ENCODE measurements at places on chromosomes 3 and 15.
A peak's percentile ranks its signal among the peaks of the same experiment; 100 is the strongest.

DNA sequence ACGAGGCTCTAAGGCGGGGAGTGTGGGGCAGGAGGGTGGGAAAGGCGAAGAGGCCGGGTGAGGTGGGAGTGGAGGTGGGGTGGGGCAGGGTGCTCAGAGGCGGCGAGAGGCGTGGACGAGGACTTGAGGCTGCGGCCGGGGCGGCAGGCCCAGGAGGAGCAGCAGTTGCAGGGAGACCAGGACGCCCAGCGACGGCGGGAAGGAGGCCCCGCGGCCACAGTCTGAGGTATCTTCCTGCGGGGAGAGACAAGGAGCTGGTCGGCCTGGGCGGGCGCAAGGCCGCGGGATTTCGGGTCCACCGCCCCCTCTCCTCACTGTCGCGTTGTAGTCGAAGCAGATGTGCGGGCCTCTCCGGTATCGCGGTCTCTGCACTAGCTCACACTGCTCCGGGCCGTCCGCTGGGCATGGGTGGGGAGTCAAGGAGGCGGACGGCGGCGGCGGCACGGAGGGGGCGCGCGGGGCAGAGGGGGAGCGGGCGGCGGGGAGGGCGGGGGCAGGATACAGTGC, 5.3 kb upstream of the TMEM115 start:
- DNase-seq, result no peak

- DNase-seq, result no peak
Observed at GRCh38 chr15:74262625-74263024, 26.5 kb downstream of the CCDC33 start.

- DNase-seq, result no peak
Observed at GRCh38 chr3:188465311-188465710, 311.4 kb downstream of the LPP start.

DNA sequence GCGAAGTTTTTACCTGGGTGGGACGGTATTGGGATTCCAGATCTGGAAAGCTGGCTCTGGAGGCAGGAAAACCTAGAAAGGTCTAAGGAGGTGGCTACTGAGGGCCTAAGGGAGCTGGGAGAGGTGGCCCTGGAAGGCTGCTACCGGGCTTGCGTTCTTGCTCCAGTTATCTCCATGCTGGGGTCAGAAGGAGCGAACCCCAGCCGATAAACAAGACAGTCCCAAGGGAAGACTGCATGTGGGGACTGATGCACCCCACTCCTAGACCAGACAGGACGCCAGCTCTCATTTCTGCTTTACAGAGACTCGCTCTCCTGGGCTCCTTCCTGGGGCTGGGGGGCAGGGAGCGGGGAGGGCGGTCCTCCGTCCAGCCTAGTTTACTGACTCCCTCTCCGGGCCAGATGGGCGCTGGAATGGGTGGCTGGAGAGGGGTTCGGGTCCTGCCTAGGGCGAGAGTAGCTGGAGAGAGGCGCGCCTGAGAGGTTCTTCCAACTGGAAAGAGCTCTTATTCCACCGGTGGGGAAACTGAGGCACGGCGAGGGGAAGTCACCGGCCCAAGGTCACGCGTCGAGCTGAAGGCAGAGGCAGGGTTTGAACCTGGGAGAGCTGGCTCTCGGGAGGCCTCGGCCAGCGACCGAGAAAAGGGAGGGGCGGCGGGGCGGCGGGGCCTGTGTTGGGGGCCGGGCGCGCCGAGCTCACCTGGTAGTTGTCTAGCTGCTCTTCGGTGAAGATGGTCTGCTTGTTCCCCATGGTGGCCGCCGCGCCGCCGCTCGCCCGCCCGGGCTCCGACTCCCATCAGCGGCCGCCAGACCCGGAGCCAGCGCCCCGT, 565 bp downstream of the CIB2 start:
- no peak for DNase-seq

- no peak for DNase-seq
Observed at GRCh38 chr15:88608607-88609181, 12.4 kb upstream of the AEN start.

DNA sequence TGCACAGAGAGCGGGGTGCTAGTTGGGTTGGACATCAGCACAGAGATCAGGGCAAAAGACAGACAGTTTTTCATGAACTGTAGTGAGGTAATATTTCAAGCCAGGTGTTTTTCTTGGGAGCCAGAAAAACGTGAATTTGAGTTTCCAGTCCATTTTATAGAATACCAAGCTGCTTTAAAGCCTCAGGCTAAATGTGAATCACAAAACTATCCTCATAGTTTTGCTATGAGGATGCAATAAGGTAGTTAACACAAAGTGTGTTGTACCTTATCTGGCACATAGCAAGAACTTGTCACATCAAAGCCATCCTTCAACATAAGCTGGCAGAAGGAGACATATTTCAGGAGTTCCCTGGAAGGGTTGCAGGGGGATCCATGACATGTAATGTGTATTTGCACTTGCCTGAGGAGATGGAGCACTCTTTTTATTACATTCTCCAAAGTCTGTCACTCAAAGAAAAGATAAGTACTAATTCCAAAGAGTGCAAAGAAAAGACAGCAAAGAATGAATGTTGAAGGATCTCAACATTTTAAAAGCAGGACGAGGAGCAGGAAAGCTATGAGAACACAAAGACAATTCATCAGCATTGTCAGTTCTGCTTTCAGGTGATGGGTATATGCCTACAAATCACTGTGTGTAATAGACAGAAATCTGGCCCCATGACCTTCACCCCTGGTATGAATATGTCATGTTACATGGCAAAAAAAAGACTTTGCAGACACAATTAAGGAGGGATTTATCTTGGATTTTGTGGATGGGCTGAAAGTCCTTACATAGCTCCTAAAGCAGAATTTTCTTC, 1046.4 kb downstream of the NTRK3 start:
- no peak for DNase-seq

DNA sequence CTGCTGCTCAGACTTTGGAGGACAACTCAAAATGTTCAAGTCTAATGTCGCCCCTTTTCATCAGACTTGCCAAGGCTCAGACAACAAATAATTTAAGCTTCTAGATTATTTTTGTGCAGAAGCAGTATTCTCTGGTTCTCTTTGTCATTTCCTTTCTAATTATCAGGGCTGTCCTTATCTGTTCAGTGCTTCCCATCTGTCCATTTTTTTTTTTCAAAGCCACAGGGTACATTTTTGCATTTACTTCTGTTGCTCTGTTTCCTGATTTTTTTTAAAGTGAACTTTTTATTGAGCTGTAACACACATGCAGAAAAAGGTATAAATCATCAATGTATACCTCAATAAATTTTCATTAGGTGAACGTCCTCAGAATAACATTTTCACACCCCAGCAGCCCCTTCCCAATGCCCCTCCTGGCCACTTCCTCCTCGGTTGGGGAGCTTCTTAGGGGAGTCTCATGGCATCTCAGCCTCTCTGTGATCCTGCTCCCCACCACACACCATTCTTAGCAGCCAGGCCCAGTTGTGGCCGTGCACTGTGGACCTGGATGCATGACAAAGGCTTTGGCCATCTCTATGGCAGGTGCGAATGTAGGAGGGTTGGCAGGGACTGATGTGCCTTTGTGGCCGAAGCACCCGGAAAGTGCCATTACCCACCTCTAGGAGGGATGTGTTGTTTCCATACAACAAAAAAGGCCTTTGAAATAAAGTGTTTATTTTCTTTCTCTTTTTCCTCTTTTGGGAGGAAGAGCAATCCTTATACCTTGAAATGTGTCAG, 303.5 kb upstream of the LRRFIP2 start:
- no peak for DNase-seq

GRCh38 chr3:13525827-13526625, 22.9 kb upstream of the FBLN2 start:
- no peak for DNase-seq

- DNase-seq, result peak; percentile 6
Observed at GRCh38 chr3:120742849-120743365, 363 bp downstream of the GTF2E1 start.

GRCh38 chr3:132290833-132291232, 26.4 kb upstream of the ACP3 start:
- no peak for DNase-seq

GRCh38 chr3:170741756-170742529, 128.1 kb downstream of the RPL22L1 start:
- no peak for DNase-seq

DNA sequence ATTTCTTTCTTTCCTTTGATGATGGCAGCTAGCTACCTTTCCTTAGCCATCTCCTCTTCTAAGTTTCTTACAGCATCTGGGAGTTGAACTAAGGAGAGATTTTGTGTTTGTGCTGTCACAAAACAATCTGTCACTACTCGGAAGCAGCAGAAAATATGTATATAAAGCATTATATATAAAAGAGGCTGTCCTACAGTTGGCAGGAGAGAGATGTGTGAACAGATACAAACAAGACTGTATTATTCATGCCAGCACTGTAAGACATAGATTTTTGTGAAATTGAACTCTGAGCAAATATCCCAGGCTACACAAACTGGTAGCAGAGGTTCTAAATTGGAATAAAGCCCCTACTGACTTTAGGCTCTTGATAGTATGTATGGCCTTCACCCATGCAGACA, 577.5 kb upstream of the NECTIN3 start:
- DNase-seq, result no peak

- no peak for DNase-seq
Observed at GRCh38 chr3:159829539-159830227, 159.0 kb upstream of the IL12A start.

DNA sequence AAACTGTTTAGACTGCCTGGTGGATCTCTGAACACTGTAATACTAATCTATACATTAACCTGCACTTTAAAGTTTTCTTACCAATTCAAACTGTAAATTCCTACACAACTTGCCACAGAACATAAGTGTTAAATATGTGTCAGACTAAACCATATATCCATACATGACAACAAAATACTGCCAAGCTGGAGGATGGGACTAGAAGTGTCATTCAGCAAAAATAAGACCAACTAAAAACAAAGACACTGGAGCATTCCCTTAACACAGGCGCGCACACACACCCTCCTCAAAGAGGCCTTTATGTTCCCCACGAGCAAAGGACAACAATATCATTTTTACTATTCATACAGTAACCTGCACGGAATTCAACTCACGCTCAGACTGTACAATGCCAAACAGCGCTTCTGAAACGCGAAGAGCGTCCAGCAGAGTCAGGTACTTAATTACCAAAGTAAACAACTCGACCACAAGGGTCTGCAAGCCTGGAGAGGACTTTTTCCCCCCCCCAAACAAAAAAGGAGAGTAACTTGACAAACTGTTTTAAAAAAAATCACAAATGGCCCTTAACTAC, 1.1 kb downstream of the DCUN1D1 start:
- no peak for DNase-seq

- no peak for DNase-seq
Observed at GRCh38 chr15:85305050-85305449, 75.4 kb upstream of the AKAP13 start.

DNA sequence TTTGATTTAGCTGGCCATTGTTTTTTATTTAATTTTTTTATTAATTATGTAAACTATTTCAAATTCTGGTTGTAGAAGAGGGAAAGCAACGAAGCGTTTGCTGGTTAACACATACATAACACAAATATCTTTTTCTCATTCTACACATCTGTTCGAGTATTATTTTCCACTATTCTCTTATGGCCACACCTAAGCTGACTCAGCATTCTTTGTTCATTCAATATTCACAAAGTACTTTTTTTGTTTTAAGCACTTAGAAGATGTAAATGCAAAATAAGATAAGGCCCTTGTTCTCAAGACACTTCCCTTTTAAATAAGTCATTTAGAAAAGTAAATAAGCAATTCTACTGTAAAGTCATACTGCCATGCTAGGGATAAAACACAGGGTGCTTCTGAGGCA, 45.4 kb downstream of the CADM2 start:
- no peak for DNase-seq

DNA sequence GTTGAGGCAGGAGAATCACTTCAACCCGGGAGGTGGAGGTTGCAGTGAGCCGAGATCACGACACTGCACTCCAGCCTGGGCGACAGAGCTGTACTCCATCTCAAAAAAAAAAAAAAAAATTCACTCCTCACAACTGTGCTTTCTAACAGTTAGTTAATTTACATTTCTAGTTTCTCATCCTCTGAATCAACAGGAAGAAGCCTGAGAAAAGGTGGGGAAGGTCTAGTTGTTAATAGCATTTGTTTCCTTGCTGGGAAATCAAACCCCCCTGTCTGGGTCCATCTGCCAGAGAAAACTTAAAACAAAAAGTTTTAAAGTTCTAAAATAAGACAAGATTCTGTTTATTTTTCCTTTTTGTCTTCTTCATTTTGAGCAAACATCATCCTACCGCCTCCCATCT, 62.3 kb downstream of the TMEM39A start:
- DNase-seq, result no peak

DNA sequence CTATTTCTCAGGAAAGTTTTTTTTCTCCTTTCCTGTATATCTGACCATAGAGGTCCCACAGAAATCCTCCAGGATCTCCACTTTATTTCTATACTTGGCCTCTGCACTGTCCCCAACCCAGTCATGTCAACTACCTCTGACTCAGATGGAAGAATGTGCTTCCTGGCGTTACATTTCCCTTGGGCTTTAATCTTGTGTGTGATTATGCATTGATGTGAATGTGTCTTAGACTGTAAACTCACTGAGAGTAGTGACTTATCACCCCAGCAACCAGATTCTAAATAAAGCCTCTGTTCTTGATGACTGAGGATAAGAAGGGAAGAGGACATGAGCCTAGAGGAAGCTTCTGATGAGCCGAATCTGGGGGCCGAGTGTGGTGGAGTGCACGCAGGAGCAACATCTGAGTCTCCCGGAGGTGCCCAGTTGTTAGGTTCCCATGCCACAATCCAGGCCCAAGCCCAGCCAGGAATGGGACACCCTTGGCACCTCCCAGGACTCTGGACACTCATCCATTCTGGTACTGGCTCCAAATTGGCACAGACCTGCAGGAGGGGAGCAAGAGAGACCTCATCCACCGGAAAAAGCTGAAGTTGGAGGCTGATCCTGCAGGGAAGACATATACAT, 32.1 kb upstream of the HEG1 start:
- DNase-seq, result no peak

- DNase-seq, result no peak
Observed at GRCh38 chr3:50550079-50550736, 17.3 kb downstream of the C3orf18 start.

DNA sequence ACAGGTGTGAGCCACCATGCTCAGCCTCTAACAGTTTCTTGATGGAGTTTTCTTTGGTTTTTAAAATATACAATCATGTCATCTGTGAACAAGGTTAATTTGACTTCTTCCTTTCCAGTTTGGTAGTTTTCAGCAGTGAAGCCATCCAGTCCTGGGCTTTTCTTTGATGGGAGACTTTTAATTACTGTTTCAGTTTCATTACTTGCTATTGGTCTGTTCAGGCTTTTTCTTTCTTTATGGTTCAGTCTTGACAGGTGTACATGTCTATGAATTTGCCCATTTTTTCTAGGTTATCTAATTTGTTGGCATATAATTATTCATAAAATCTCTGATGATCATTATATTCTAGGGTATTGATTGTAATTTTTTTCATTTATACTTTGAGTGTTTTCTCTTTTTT, 36.8 kb downstream of the PFN2 start:
- DNase-seq, result no peak

All from activated CD8-positive, alpha-beta memory T cell treated with anti-CD3 and anti-CD28 coated beads for 1 hour (primary cell).